ENCODE measurements at places on chromosomes 6 and 20.

DNA sequence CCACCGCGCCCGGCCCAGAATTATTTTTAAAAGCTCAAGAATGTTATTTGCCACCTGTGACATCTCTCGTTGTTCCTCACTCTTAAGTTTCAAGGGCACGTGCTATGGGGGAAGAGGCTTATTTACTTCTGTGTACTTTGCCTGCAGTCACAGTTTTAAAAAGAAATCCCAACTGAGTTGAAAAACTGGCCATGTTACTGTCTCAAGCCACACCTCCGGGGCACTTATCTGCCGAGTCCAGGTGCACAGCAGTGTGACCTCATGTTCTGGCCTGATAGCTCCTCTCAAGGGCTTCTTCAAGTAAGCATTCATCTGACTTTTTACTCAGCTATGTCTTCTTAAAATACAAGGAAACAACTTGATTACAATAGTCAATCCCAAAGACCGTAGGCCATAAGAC, 34.5 kb downstream of the SHLD1 start:
- no peak for DNase-seq

- DNase-seq = no peak
Measured at GRCh38 chr20:62947532-62948300, 4.8 kb upstream of the SLC17A9 start.

DNA sequence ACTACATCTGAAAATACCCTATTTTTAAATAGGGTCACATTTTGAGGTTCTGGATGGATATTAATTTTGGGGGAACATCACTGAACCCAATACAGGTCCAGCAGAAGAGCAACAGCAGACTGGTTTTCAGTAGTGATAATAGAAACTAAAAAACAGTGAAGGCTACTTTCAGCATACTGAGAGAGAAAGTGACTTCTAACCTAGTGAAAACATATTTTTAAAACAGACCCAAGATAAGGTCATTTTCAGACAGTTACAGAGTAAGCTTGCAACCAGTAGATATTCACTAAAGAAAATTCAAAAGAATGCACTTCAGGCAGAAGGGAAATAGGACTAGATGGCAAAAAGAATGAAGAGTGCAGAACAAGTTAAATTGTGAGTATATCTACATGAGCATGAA, 42.0 kb upstream of the TMEM244 start:
- no peak for DNase-seq

DNA sequence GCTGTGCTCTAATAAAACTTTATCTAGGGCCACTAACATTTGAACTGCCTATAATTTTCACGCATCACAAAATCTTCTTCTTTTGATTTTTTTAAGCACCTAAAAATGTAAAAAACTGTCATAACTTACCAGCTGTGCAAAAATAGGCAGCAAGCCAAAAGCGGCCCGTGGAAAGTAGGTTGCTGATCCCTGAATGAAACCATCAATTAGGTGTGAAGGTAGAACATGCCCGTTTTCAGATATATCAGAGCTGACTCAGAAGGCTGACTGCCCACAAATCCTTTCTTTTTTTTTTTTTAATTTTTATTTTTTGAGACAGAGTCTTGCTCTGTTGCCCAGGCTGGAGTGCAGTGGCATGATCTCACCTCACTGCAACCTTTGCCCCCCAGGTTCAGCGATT, 4.9 kb upstream of the IPCEF1 start:
- DNase-seq = no peak
